ENCODE measurements at places on chromosomes 13 and 19. TPM values are rescaled to one million over a fixed set of nuclear protein-coding genes. Genes with fewer than 3 reads are reported as not detected.

GRWD1 gene
- total RNA-seq, result 37.2 TPM

GRCh38 chr19:29831041-29831548 lies 19.3 kb downstream of the CCNE1 start:
- no peaks in the 10 kb centered on the region for H3K36me3 ChIP-seq
- peak overlapping the region; percentile 96 for H3K27ac ChIP-seq
- peak overlapping the region; percentile 50 for H3K4me3 ChIP-seq
- peaks cover 14% of the 10 kb centered on the region for H3K27me3 ChIP-seq

GRCh38 chr13:20573186-20573585 lies 6.2 kb downstream of the IFT88 start:
- H3K4me3 ChIP-seq, result no peak overlapping the region
- no peaks in the 10 kb centered on the region for H3K27me3 ChIP-seq
- H3K36me3 ChIP-seq, result peaks cover 64% of the 10 kb centered on the region
- peaks cover 2% of the 10 kb centered on the region for H3K4me1 ChIP-seq
- DNase-seq, result no peak
- no peak overlapping the region for H3K27ac ChIP-seq

DNA sequence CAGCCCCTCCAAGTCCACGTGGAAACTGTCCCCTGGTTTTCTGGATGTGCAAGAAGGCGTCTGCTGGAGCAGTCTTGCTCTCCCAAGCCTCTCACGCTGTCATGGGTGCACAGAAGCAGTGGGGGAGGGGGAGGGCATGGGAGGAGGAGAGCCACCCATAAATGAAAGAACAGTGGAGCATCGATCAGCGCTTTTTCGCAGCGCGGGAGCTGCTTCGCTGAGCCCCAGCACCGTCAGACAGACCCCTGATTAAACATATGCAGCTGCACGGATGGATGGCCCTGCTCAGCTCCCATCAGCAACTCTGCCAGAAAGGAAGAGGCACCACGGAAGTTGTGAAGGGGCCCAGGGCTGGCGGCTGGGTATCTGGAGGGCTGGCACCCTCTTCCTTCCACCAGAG lies 264.9 kb downstream of the UQCRFS1 start:
- peaks cover 5% of the 10 kb centered on the region for H3K4me1 ChIP-seq
- no peaks in the 10 kb centered on the region for H3K36me3 ChIP-seq
- DNase-seq, result no peak

DNA sequence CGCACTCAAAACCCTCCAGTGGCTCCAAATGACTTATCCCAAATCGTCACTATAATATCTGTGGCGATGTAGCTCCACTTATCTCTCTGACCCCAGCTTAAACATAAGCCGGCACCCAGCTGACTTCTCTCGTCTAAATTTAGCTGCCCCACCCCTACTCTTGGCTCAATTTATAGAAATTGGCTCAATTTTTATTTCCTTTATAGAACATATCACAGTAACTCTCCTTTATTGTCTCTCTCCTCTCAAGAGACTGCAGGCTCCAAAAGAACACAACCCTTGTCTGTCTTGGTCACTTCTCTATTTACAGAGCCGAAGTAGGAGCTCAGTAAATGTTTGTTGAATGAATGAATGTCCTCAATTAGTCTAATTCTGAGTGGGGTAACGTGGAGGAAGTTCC lies 805 bp downstream of the ZNF784 start:
- peak overlapping the region; percentile 96 for H3K27ac ChIP-seq
- peaks cover 4% of the 10 kb centered on the region for H3K36me3 ChIP-seq
- peaks cover 14% of the 10 kb centered on the region for H3K4me1 ChIP-seq
- no peaks in the 10 kb centered on the region for H3K27me3 ChIP-seq
- peak overlapping the region; percentile 89 for H3K4me3 ChIP-seq

KLK8 gene
- 12.0 TPM for total RNA-seq

DNA sequence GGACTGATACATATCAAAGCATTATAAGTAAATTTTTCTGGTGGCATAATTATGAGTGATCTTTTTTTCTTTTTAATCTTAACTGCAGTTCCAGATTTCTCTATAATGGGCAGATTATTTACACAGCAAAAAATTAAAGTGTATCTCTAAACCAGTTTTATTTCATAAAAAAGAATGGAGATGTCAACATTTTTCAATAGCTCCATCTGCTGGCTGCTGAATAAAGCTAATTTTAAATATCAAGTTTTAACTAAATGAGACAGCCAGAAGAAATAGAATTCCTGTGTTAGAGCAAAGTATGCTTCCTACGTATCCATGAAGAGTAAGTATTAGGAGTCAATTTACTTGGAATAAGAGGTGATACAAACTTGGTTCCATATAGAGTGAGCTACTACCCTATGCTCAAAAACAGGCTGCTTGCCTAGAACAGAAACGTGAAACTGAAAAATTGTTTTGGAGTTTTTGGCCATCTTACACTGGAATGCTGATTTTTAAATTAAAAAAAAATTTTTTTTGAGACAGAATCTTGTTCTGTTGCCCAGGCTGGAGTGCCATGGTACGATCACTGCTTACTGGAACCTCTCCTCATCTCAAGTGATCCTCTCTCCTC lies 5.0 kb upstream of the PDS5B start:
- no peak overlapping the region for H3K27ac ChIP-seq
- H3K4me1 ChIP-seq, result no peaks in the 10 kb centered on the region
- H3K4me3 ChIP-seq, result no peak overlapping the region
- no peaks in the 10 kb centered on the region for H3K36me3 ChIP-seq
- DNase-seq, result no peak

OR7A5 gene
- not detected for total RNA-seq

LSR gene
- 78.5 TPM for total RNA-seq

DNA sequence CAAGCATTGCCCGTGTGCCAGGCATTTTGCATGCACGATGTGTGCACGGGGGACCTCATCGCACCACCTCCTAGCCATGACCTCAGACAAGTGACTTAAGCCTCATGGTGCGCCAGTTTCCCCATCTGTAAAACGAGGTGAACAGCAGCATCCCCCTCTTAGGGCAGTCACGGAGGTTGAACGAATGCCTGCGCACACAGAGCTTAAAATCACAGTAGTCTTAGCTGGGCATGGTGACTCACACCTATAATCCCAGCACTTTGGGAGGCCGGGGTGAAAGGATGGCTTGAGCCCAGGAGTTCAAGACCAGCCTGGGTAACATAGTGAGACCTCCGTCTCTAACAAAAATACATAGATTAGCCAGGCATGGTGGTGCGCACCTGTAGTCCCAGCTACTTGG lies 48.6 kb downstream of the PIN1 start:
- H3K4me3 ChIP-seq, result no peak overlapping the region
- no peak for DNase-seq
- H3K27me3 ChIP-seq, result no peaks in the 10 kb centered on the region
- no peak overlapping the region for H3K27ac ChIP-seq
- H3K4me1 ChIP-seq, result no peaks in the 10 kb centered on the region
- H3K36me3 ChIP-seq, result no peaks in the 10 kb centered on the region

DNA sequence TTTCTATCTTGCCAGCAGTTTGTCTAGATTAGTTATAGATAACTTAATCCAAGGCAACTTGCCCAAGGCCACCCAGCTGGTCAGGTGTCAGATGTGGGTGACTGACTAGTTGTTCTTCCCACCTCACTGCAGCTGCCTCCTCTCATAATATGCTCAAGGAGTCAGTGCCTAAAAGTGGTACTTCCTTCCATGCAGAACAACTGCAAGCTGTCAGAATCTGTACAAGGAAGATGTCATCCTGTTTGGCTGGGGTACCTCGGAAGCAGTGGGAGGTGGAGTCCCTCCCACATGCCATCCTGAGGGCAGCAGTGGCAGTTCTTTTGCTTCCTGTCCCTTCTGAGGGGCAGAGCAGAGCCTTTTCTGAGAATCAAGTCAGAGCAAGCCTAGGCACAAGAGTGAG lies 193.2 kb upstream of the RFC3 start:
- DNase-seq, result no peak
- H3K27me3 ChIP-seq, result no peaks in the 10 kb centered on the region
- no peak overlapping the region for H3K4me3 ChIP-seq

ZNF556 gene
- total RNA-seq, result not detected

DNA sequence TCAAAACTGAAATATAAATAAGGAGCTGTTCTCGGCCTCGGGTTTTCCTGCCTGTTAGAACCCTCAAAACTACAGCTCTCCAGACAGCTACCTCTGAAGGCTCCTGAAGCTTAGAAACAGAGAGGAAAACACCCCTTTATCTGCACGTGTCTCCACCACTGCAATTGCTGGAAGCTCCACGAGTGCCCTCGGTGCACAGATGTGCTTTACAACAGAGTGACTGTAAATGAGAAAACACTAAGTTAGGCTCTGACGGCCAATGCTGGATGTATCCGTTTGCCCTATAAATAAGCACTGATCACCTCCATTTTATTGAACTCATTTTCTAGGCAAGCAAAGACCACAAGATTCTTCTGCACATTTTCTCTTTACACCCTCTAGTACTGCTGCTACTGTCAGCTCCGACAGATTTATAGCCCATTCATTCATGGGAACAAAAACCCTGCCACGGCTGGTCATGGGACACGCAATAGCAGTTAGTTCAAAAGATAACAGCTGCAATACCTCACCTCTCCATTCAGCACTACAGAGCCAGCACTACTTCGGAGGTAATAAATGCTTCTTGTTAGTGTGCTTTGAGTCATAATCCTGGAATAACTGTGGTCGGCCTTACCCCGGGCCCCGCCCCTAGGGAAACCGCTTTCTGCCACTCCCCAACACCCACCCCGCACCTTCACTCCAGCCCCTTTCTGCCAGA lies 241.1 kb upstream of the ZNF507 start:
- peaks cover 32% of the 10 kb centered on the region for H3K27me3 ChIP-seq
- H3K4me1 ChIP-seq, result peaks cover 27% of the 10 kb centered on the region
- peak overlapping the region; percentile 4 for H3K27ac ChIP-seq
- no peak for DNase-seq

GRCh38 chr13:94332359-94333096 lies 147.0 kb downstream of the DCT start:
- no peaks in the 10 kb centered on the region for H3K27me3 ChIP-seq
- H3K27ac ChIP-seq, result no peak overlapping the region
- no peak for DNase-seq
- peaks cover 31% of the 10 kb centered on the region for H3K4me1 ChIP-seq

GRCh38 chr13:105069106-105069505 lies 1466.4 kb downstream of the EFNB2 start:
- no peak for DNase-seq
- H3K4me1 ChIP-seq, result no peaks in the 10 kb centered on the region
- H3K27ac ChIP-seq, result no peak overlapping the region
- H3K36me3 ChIP-seq, result no peaks in the 10 kb centered on the region

DNA sequence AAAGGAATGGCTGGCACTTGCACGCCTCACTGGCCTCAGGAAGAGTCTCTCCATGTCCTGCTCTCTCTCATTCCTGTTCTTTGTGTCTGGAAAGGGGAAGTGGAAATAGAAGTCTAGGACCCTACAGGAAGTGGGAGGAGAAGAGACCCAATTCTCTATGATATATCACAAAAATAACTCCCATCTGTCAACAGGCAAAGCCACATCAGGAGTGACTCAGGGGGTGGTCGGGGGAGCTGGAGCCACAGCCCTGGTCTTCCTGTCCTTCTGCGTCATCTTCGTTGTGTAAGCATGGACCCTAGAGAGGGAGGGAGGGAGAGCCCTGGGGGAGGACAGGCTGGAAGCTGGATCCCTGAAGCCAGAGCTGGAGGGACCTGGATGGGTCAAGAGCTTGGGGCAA lies 3.0 kb downstream of the SIGLEC9 start:
- no peak for DNase-seq
- no peak overlapping the region for H3K27ac ChIP-seq
- H3K36me3 ChIP-seq, result no peaks in the 10 kb centered on the region

GRCh38 chr19:18593367-18594095 lies 4.9 kb downstream of the REX1BD start:
- H3K36me3 ChIP-seq, result no peaks in the 10 kb centered on the region
- peak overlapping the region; percentile 70 for H3K4me3 ChIP-seq
- H3K27ac ChIP-seq, result peak overlapping the region; percentile 51
- H3K4me1 ChIP-seq, result peaks cover 23% of the 10 kb centered on the region
- peaks cover 19% of the 10 kb centered on the region for H3K27me3 ChIP-seq

DNA sequence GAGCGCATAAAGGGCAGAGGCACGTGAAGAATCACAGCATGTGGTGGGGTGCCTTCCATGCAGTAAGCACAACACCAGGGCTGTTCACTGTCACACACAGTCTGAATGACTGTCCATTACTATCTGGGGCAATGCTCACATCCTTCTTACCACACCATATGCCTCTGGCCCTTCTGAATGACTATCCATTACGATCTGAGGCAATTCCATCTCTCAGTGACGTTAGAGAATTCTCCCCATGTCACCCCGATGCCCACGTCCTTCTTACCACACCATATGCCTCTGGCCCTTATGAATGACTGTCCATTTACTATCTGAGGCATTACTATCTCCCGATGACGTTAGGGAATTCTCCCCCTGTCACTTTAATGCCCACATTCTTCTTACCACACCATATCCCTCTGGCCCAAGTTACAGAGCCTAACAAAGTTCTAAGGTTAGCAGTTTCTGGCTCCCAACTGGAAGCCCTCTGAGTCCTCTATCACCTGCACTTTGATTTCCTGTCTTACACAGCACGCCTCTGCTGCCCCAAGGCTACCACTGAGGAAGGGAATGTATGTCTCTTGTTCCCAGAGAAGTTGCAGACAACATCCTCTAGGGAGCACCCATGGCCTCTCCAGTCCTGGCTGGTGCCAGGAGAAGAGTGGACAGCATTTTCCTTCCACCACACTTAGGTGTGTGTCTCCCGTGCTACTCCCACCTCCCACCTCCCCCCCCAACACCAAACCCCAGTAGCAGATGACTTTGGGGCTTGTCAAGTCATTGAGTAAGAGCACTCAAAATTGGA lies 154.8 kb downstream of the COG6 start:
- no peak overlapping the region for H3K4me3 ChIP-seq
- peaks cover 6% of the 10 kb centered on the region for H3K27me3 ChIP-seq
- no peak for DNase-seq
- no peaks in the 10 kb centered on the region for H3K36me3 ChIP-seq

ZNF575 gene
- total RNA-seq, result 2.6 TPM

DNA sequence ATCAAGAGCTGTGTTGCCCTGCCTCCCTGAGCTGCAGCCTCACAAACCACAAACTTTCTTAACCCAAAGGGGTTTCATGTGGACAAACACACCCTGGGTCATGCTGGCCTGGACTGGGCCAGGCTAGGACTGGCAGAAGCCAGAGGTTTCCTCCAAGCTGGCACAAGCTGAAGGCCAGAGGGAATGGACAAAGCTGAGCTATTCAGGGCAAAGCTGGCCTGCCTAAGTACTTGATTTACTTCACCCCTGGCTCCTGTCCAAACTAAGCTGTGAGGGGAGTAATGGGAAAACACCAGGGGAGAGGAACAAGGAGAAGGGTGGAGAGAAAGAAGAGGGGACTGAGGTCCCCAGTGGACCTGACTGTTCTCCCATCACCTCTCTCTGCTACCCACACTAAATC lies 6.2 kb downstream of the CPAMD8 start:
- H3K27me3 ChIP-seq, result peaks cover 3% of the 10 kb centered on the region
- no peak for DNase-seq
- peaks cover 24% of the 10 kb centered on the region for H3K36me3 ChIP-seq
- no peak overlapping the region for H3K4me3 ChIP-seq
- H3K4me1 ChIP-seq, result peaks cover 8% of the 10 kb centered on the region

DNA sequence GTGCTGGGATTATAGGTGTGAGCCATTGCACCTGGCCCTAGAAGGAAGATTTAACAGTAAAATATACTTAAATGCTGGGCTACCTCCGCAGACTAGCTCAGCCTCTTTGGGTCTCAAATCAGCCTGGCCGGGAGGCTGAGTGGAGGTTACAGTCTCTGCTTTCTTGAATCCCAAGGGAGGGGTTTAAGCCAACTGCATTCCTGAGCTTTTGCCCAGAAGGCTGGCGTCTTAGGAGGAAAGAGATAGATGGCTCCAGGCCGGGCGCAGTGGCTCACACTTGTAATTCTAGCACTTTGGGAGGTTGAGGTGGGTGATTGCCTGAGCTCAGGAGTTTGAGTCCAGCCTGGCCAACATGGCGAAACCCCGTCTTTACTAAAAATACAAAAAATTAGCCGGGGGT lies 623 bp upstream of the C5AR1 start:
- H3K36me3 ChIP-seq, result no peaks in the 10 kb centered on the region
- peaks cover 15% of the 10 kb centered on the region for H3K27me3 ChIP-seq
- DNase-seq, result no peak
